ENCODE measurements at places on chromosomes 2 and 18.

DNA sequence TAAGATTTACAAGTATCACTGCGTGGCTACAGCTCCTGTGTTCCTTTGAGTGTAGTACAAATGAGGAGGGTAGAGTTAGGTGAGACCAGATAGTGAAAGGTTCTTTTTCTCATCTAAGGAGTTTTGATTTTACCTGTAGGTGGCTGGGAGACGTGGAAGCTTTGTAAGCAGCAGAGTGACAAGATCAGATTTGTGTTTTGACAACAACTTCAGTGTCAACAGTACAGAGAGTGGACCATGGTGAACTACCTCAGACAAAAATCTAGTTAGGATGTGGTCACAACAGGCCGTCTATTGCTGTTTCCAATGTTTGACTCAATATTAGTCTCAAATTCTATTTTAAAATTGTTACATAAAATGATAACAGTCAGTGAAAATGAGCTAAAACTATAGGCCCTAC is 20.3 kb upstream of the UGP2 start:
- no peak for DNase-seq

- no peak for DNase-seq
Observed at GRCh38 chr2:196170606-196171247, 651 bp downstream of the STK17B start.

DNA sequence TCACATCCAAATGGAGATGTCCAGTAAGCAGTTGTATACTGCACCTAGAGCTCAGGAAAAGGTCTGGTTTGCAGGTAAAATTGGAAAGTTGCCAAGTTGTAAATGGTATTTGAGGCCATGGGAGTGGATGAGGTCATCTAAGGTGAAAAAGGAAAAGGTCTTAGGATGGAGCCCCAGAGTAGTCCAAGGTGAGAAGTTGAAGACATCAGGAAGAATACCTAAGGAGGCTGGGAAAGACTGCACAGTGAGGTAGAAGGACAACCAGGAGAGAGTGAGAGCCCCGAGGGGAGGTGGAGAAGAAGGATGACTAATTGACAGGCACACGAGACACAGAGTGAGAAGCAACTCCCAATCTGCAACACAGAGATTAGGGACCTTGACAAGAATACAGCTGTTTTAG is 10.7 kb downstream of the DPP4 start:
- no peak for DNase-seq

DNA sequence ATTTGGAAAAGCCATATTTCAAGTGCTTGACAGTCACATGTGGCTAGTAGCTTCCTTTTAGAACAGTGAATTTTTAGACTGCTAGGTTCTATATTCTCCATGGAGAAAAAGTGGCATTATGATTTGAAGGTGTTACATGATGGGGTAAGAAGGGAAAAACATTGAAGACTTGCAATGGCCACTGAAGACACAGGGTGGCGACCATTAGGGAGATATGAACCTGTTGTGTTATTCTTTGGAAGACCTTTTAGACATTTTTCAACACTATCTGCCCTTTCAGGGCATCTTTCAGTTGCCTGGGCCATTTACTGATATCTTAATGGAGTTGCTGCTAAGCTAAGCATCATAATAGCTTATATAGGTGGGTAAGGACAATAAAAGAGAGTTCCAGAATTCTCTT is 1387.2 kb downstream of the SUCLG1 start:
- no peak for DNase-seq

DNA sequence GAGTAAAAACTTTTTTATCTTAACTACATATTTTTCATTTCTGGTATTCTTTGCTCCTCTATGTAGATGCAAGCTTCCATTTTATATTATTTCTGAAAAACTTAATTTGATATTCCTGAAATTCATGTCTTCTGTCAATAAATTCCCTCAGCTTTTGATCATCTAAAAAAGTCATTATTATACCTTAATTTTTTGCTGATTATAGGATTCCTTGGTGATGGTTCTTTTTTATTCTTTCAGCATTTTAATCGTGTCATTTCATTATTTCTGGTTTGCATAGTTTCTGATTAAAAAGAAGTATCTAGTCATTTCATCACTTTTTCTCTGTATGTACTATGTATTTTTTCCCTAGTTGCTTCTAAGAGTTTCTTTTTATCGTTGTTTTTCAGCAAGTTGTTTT is 241.8 kb upstream of the CYP26B1 start:
- no peak for DNase-seq

DNA sequence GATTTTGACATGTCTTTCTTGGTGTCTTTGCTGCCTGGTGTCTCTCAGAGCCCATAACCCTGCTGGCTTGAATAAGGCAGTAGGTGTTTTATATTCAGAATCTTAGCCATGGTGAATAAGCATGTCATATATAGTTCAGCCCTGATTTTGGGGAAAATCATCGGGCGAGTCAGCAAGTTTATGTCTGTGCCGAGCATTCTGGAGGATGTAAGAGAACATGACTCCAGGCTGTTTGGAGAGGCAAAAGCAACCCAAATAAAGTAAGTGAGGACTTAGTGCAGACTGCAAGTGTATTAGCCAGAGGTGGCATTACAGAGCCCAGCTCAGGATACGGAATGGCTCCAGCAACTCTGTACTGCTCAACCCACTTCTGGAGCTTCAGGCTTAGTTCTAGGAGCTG is 50.3 kb downstream of the TCF7L1 start:
- DNase-seq: no peak

GRCh38 chr18:8005870-8006569 is 438.9 kb downstream of the PTPRM start:
- DNase-seq: no peak

- DNase-seq: no peak
Observed at GRCh38 chr2:7673853-7674252, 756.6 kb downstream of the RNF144A start.

DNA sequence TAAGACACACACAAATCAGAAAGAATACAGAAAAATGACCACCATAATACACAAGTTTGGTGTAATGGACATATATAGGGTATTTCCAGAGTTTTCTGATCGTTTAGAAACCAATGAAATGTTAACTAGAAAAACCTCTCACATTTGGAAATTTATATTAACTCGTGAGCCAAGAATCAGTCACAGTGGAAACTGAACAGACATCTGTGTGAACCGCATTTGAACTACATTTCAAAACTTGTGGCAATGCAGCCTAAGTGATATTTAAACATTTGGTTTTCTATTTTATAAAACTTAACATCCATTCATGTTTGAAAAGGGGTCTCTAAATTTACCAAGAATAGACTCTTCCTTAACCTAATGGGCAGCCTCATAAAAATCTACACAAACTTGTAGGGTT is 29.0 kb upstream of the KCNG2 start:
- no peak for DNase-seq

DNA sequence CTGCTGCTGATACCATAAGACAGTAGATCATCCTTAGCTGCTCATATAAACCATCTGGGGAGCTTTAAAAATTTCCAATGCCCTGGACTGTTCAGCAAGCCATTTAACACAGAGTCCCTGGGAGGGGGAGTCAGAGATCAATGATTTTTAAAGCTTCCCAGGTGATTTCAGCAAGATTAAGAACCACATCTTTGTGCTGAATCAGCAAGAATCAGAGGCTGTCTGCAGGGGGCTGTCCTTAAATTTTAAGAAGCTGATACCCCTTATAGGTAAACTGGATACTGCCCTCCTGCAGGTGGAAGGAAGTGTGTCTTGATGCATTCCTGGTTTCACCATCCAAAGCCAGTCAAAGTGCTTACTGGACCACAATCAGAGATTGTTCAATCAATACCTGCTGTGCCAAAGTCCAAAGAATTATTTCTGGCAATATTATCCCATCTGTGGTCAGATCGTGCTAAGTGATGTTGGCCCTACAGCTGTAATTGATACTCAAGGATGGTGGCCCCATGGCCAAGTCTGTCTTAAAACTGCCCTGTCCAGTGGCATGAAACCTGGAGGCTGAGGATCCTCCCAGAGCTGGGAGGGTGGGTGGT is 72.2 kb downstream of the BCL2L11 start:
- no peak for DNase-seq

- no peak for DNase-seq
Observed at GRCh38 chr2:205731583-205731981, 49.3 kb downstream of the NRP2 start.

GRCh38 chr18:9508446-9509025 is 33.2 kb downstream of the RALBP1 start:
- no peak for DNase-seq

GRCh38 chr18:79613186-79613931 is 66.2 kb upstream of the CTDP1 start:
- DNase-seq: no peak

DNA sequence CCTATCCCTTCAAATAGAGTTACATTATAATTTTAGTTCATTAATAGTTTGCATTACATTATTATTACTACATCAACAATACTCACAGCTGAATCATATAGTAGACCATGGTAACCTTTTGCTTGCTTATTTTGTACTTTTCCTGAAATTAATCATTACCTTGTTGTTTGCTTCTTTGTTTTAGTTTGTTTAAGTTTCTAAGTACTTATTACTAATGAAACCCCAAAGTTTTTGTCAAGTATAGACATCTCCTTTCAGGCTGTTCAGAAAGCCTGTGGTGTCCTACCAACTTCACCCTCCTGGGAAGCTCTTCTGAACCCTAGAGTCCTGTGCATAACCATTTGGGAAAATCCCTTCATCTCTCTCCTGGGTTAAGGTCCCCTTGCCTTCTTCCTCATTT is 43.5 kb upstream of the LAPTM4A start:
- no peak for DNase-seq

- DNase-seq: no peak
Observed at GRCh38 chr2:168032091-168032490, 215.3 kb downstream of the STK39 start.

- no peak for DNase-seq
Observed at GRCh38 chr18:3279201-3280185, 17.6 kb downstream of the MYL12B start.

DNA sequence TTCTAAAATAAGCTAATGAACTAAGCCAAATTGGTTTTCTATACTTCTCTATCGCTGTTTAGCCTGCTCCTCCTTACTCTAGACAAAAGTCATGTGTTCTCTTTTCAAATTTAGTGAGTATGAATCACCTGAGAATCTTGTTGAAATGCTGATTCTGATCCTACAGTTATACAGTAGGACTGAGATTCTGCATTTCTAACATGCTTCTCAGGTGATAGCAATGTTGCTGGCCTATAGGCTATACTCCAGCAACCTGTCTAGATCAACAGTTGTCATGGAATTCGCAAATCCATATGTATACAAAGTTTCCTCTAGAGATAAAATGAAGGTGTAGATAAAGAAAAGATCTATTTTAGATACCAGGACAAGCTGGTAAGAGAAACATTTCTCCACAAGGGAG is 62.9 kb downstream of the MEMO1 start:
- no peak for DNase-seq

DNA sequence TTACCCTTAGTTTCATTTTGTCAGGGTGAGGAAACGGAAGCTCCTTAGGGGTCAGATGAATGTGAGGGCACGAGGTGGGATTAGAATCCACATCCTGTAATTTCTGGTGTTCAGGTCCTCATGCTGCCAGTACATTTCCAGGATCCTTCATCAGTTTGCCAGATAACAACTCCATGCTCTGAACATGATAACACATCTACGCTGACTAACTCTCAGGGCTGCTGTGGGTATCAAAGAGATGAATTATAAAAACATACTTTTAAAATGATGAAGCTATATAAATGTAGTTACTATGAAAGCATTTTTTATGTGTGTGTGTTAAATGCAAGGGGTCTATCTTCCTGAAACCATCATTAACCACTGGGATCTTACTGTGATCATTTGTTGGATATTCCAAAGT is 325.9 kb downstream of the SLC8A1 start:
- no peak for DNase-seq

DNA sequence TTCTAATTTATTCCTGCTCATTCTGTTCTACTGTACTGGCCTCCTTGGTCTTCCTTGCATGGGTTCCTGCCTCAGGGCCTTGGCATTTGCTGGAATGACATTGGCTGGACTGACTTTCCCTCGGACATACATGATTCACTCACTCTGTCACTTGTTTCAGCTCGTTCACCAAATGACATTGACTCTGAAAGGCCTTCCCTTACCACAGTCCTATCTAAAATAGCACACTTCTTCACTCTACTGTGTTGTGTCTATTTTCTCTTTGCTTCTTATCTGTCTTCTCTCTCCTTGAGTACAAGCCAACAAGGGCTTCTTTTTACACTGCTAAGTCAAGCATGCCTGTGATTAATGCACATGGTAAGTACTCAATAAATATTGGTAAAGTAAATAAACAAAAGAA is 65.6 kb downstream of the SCG2 start:
- DNase-seq: no peak

Measured in stimulated activated CD8-positive, alpha-beta memory T cell treated with anti-CD3 and anti-CD28 coated beads, Interleukin-7, amount 100 ng/mL, for 1 hour (primary cell).